ENCODE measurements at places on chromosomes 4 and X. TPM values are rescaled to one million over a fixed set of nuclear protein-coding genes. Genes with fewer than 3 reads are reported as not detected.

DNA sequence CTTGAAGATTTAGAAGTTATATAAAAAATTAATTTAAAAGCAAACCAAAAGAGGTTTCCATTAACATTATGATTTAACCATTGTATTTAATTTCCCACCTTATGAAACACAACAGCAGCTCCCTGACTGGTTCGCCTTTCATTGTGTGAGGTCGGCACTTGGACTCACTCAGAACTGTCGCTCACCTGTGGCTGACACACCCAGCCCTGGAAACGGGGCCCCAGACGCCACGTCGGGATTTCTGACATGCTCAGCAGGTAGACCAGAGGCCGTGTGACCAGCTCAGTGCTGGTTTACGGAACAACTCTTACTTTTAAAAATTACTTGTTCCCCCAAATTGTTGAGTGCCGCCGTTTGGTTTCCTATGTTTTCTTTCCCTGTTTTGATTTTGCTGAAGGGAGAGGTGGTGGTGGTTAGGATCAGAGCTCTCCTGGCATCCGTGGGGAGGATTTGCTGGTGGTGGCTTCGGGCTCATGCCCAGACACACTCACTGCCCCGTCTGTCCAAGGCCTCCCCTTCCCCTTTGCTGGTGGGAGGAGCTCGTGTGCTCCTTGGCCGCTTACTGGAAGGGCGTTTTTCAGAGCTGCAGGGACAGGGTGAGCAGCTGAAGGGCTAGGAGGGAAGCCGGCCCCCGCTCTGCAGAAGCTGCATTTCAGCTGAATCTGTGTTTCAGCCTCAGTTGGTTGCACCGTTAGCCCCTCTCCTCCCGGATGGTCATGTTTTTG, 59.2 kb downstream of the CPLX1 start:
- no peak overlapping the region for H3K4me3 ChIP-seq
- DNase-seq = peak; percentile 35
- H3K36me3 ChIP-seq = peaks cover 6% of the 10 kb centered on the region
- H3K4me1 ChIP-seq = no peaks in the 10 kb centered on the region

DNA sequence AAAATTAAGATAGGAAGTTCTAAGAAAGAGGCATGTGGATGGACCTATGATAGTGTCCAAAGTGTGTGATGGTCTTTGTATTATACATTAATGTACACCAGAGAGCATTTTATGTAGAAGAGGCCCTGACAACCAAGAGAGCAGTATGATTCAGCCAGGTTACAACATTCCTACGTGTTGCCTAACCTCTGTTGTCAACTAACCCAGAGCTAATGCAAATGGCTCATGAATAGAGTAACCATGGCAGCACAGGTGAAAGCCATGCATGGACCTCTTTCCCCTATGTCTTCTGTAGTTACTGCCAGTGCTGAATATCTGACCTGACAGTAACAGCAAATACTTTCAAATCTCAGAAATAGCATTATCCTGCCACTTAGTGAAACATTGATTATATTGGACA, 255.6 kb downstream of the NDST4 start:
- no peaks in the 10 kb centered on the region for H3K36me3 ChIP-seq
- H3K27me3 ChIP-seq = no peaks in the 10 kb centered on the region
- H3K4me3 ChIP-seq = no peak overlapping the region

- H3K4me3 ChIP-seq = peak within 1 kb of the TSS; percentile 63
- H3K4me1 ChIP-seq = peaks cover 25% of the 10 kb centered on the region
- DNase-seq = peak; percentile 74
- H3K27ac ChIP-seq = peak within 1 kb of the TSS; percentile 70
- no peaks in the 10 kb centered on the region for H3K36me3 ChIP-seq
- H3K27me3 ChIP-seq = no peaks in the 10 kb centered on the region
These were observed at the start of gene HPGD for GRCh38 chr4:174522183-174523024. HPGD (minus strand) TSS chr4:174522488; CDS start chr4:174522451, 37 bp downstream.

- H3K27me3 ChIP-seq = no peaks in the 10 kb centered on the region
- DNase-seq = no peak
- H3K4me3 ChIP-seq = no peak overlapping the region
- no peaks in the 10 kb centered on the region for H3K4me1 ChIP-seq
These were observed 68.1 kb downstream of the FAM53A start for GRCh38 chr4:1615786-1616556.

GRCh38 chr4:40552536-40552935, 77.1 kb downstream of the RBM47 start:
- H3K27ac ChIP-seq = no peak overlapping the region
- DNase-seq = no peak
- peaks cover 24% of the 10 kb centered on the region for H3K4me1 ChIP-seq
- no peaks in the 10 kb centered on the region for H3K27me3 ChIP-seq
- H3K36me3 ChIP-seq = no peaks in the 10 kb centered on the region

- no peaks in the 10 kb centered on the region for H3K27me3 ChIP-seq
- no peak for DNase-seq
- H3K27ac ChIP-seq = no peak overlapping the region
- no peaks in the 10 kb centered on the region for H3K36me3 ChIP-seq
- no peak overlapping the region for H3K4me3 ChIP-seq
- H3K4me1 ChIP-seq = no peaks in the 10 kb centered on the region
These were observed 150.3 kb downstream of the MSL3 start for GRCh38 chrX:11908371-11908770.

DNA sequence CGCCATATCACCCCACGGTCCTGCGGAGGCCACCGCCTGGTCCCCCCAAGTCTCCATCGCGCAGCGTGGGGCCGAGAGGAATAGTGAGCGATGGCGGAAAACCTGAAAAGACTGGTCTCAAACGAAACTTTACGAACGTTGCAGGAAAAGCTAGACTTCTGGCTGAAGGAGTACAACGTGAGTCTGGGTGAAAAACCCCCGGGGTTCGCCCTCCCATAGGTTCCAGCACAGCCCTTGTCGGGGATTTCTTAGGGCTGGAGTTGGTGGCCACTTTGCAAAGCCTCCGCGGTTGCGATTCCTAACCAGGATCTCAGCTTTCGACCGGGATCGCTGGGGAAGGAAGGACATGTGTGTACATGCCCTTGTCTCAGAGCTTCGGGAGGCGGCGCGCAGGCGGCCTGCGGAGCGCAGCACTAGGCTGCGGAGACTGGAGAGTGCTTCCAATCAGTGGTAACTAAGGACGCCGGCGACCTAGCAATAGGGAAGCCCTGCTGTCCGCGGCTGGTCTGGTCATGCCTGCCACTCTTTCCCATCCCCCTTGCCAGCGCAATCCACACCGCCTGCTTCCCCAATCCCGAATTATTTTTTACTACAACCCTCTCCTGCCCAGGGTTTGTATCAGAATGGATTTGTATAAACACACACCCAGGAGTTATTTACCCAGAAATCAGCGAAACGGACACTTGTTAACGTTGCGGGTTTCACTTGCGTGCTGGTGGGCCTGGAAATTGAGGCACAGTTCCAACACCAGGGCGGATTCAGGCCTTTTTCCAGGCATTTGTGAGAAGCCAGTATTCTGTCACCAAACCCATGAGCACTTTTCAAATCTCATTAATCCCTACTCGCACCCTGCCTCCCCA, 741 bp downstream of the SPATA18 start:
- 0 out of 2 replicates have a peak, but pooled peaks cover 3% of the 10 kb centered on the region for H3K4me1 ChIP-seq
- H3K27ac ChIP-seq = no peak overlapping the region
- peak; percentile 59 for DNase-seq
- H3K36me3 ChIP-seq = no peaks in the 10 kb centered on the region
- H3K4me3 ChIP-seq = peak overlapping the region; percentile 37

DNA sequence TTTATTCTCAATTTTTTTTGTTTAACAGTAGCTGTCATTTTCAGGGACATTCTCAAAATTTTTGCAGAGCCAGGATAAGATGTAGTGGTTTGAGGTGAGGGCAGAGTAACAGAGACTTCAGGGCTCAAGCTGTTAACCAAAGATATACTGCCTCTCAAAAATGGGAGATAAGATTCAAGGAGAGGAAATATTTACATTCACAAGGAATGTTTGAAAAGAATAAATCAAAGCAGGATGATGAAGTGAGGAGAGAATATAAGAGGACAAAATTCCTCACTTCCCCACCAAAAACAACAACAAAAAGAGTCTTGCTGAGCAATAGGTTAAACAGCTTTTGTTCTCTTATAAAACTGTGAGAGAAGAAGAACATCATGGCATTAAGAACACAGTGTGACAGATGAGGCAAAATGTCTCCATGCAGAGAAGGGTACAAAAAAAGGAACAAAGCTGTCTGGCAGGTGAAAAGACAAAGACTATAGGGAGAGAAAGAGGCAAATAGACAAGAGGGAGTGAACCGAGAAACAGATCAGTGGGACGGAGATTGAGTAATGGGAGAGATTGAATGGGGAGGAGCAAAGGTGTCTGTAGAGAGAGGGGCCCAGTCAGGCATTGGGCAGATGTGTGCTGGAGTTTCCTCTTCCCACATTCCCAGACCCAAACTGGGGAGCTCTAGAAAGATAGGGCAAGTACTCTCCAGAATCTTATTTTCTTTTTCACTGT, 106.1 kb upstream of the TMEM150C start:
- H3K27ac ChIP-seq = peak overlapping the region; percentile 30
- H3K4me3 ChIP-seq = no peak overlapping the region
- no peaks in the 10 kb centered on the region for H3K36me3 ChIP-seq
- H3K27me3 ChIP-seq = no peaks in the 10 kb centered on the region
- DNase-seq = peak; percentile 18

DNA sequence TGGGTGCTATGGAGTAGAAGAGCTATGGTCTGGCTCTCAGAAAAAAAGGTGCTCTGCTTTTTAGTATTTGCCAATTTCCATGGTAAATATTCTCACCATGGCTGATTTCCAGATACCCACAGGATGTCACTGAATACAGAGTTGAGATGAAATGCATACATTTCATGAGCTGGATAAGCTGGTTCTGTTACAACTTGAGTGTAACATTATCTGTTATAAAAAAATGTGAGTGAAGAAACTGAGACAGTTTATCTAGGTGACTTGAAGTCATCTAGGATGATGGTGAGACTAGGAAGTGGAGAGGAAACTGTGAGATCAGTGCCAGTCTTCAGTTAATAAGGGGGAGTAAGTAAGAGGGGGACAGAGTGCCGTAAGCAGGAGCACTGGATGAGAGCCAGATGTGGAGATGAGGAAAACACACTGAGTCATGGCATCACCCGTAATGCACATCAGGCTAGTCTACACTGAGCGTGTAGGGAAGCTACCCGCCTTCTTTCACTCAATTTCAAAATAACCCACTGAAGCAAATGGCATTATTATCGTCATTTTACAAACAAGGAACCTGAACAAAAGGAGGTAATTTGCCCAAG, 5.0 kb downstream of the HPSE start:
- H3K36me3 ChIP-seq = no peaks in the 10 kb centered on the region
- no peak overlapping the region for H3K27ac ChIP-seq
- H3K4me1 ChIP-seq = no peaks in the 10 kb centered on the region
- no peaks in the 10 kb centered on the region for H3K27me3 ChIP-seq
- no peak for DNase-seq

GRCh38 chr4:128820671-128821070, 11.2 kb downstream of the JADE1 start:
- no peaks in the 10 kb centered on the region for H3K27me3 ChIP-seq
- H3K27ac ChIP-seq = no peak overlapping the region
- no peak for DNase-seq
- H3K4me3 ChIP-seq = no peak overlapping the region

- no peaks in the 10 kb centered on the region for H3K4me1 ChIP-seq
- no peak overlapping the region for H3K4me3 ChIP-seq
- no peak for DNase-seq
- H3K36me3 ChIP-seq = no peaks in the 10 kb centered on the region
These were observed 1521.8 kb upstream of the TENM3 start for GRCh38 chr4:180721356-180721755.

DNA sequence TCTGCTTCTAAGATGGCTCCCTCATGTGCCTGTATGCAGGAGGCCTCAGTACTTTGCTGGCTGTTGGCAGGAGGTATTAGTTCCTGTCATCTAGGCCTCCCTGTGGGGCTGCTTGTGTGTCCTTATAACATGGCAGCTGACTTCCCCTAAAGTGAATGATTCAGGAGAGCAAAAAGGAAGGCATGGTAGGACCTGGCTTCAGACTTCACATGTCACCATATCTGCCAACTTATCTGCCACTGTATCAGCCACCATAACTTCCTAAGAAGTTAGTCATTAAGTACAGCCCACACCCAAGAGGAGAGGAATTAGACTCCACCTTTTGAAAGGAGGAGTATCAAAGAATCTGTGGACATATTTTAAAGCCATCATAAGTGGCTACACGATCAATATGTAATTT, 122.5 kb downstream of the UCHL1 start:
- no peak overlapping the region for H3K27ac ChIP-seq
- no peaks in the 10 kb centered on the region for H3K36me3 ChIP-seq
- H3K4me1 ChIP-seq = 0 out of 2 replicates have a peak, but pooled peaks cover 3% of the 10 kb centered on the region
- H3K27me3 ChIP-seq = no peaks in the 10 kb centered on the region
- DNase-seq = no peak

GRCh38 chr4:155748039-155748438, 10.8 kb upstream of the GUCY1B1 start:
- no peaks in the 10 kb centered on the region for H3K36me3 ChIP-seq
- no peak overlapping the region for H3K4me3 ChIP-seq
- no peaks in the 10 kb centered on the region for H3K27me3 ChIP-seq
- H3K4me1 ChIP-seq = no peaks in the 10 kb centered on the region

DNA sequence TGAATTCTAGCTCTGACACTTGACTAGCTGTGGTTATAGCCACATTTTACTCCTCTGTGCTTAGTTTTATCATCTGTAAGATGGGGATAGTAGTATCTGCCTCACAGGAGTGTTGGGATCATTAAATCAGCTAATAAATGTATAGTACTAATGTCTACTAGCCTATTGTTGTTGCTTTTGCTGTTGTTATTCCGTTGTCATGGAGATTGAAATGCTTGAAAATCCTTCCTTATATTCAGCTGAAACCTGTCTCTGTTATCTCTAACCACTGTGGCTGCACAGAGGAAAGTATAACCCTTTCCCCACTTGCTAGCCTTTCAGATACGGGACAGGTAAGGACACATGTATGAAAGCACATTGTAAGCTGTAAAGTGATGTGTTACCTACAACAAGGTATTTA, 33.9 kb downstream of the CLCN5 start:
- no peaks in the 10 kb centered on the region for H3K36me3 ChIP-seq
- no peak overlapping the region for H3K27ac ChIP-seq
- H3K27me3 ChIP-seq = no peaks in the 10 kb centered on the region
- H3K4me3 ChIP-seq = no peak overlapping the region

GRCh38 chrX:5163663-5164062, 1065.0 kb downstream of the NLGN4X start:
- no peak overlapping the region for H3K4me3 ChIP-seq
- H3K27ac ChIP-seq = no peak overlapping the region
- no peaks in the 10 kb centered on the region for H3K36me3 ChIP-seq
- DNase-seq = no peak
- H3K4me1 ChIP-seq = no peaks in the 10 kb centered on the region
- no peaks in the 10 kb centered on the region for H3K27me3 ChIP-seq

The PNMA6A gene
- total RNA-seq = not detected

The RPS6KA6 gene
- total RNA-seq = 8.7 TPM

The STAP1 gene
- total RNA-seq = not detected

The BEND4 gene
- not detected for total RNA-seq

The LONRF3 gene
- 0.84 TPM for total RNA-seq

The ADH6 gene
- 9.1 TPM for total RNA-seq
